ENCODE measurements at places on chromosomes 13 and 19.

DNA sequence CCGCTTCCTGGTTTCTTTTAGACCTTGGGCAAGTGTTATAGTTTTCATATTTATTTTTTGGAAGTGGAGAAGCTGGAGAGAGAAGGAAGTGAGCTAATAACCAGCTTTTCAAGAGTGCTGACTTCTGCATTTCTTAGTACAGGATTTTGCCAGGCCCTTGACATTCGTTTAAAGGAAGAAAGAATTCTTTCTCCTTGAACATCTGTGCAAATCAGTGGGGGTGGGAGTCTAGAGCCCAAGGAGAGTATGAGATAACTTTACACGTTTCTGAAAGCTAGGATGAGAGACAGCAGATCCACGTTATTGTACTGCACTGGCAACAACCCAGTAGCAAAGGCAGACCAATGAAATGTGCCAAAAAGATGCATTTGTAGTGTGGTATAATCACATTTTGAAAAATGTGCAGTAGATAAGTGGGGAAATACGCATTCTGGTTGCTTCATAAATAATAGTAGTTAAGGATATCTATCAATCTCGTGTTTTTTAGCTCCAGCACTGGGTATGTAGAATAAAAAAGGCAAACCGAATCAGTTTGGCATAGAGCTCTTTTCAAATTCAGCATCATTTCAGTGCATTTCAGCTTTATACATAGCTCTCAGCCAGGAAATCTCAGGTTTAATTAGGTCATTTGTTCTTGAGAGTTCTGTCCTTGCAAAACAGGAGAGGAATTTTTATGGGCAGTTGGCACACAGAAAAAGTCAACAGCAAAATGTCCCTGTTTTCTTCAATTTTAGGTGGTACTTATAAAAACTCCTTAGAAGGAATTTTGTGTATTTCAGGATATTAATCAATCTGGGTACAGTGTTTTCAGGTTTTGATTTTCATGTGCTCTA, 4.3 kb downstream of the RNF113B start:
- no peak for DNase-seq

DNA sequence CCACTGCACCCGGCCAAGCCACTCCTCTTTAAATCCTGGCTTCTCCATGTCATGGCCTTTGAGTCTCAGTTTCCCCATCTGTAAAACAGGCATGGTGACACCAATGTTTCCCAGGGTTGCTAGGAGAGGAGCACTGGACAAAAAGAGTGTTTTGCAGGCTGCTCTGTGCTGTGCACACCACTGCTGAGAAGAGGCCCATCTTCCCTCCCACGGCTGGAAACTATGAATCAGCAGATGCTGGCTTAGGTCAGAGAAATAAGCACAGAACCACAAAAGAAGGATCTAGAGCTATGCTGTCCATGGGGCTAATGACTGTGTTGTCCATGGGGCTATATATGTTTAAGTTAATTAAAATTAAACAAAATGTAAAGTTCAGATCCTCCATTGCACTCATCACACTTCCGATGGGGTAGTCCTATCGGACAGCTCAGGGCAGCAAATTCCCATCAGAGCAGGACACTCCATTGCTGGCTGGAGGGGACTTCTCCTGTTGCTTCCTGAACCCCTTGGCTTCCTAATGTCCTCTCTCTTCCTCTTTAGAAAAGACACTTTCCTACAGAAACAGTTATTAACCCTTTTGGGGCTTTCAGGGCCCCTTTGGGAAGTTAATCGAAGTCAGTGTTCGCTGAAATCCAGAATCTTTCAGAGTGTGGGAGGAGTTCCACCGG, 37.1 kb downstream of the TSHZ3 start:
- DNase-seq = no peak

GRCh38 chr13:24270639-24271141, 38.7 kb upstream of the C1QTNF9 start:
- DNase-seq = peak; percentile 52

DNA sequence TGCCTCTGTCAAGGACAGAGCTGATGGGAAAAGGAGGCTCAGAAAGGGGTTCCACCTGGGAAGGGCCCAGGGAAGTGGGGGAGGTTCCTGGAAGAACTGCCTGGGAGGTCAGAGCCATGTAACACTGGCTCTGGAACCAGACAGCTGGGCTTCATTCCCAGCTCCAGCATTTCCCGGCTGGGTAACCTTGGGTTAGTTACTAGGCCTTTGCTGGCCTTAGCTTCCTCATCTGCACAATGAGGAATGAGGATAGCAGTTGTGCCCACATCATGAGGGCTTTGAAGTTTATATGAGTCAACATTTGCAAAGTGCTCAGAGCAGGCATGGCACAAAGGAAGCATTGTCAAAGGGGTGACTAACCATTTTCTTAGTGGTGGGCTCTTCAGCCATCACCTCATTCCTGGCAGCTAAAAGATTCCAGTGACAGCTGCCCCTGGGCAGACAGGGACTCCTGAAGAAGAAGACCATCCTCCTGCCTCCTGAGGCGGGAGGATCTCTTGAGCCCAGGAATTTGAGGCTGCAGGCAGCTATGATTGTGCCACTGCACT, 1.7 kb upstream of the DNAJB1 start:
- peak; percentile 44 for DNase-seq

GRCh38 chr13:69274231-69274630, 833.4 kb upstream of the ATXN8OS start:
- DNase-seq = no peak

- peak; percentile 27 for DNase-seq
Measured at GRCh38 chr19:16608290-16608739, 19.7 kb downstream of the MED26 start.

- DNase-seq = no peak
Measured at GRCh38 chr13:66612983-66613382, 617.2 kb downstream of the PCDH9 start.

DNA sequence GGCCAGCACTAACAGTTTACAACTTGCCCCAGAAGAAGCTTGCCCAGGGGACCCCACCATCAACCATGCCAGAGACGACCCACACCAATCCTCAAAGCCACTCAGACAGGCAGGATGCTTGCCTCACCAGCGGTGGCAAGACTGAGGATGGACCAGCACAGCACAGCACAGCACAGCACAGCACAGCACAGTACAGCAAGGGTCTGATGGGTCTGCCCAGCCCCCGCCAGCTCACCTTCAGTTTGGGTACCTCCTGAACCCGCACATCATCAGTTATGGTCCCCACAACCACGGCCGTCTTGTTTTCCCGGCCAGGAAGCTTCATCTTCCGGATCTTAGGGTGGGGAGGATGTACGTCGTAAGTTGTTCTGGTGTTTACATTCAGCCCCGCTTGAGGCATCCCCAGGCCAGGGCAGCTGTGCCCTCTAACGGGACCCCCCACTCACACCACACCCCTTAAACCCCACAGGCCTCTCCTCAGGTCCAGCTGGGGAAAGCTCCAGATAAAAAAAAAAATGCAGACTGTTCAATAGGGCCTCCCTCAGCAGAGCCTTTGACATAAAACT, 1.7 kb upstream of the FAM83E start:
- DNase-seq = no peak

- DNase-seq = no peak
Measured at GRCh38 chr13:38147050-38147449, 202.6 kb upstream of the UFM1 start.

- DNase-seq = no peak
Measured at GRCh38 chr13:25288966-25289365, 1.7 kb upstream of the MTMR6 start.

DNA sequence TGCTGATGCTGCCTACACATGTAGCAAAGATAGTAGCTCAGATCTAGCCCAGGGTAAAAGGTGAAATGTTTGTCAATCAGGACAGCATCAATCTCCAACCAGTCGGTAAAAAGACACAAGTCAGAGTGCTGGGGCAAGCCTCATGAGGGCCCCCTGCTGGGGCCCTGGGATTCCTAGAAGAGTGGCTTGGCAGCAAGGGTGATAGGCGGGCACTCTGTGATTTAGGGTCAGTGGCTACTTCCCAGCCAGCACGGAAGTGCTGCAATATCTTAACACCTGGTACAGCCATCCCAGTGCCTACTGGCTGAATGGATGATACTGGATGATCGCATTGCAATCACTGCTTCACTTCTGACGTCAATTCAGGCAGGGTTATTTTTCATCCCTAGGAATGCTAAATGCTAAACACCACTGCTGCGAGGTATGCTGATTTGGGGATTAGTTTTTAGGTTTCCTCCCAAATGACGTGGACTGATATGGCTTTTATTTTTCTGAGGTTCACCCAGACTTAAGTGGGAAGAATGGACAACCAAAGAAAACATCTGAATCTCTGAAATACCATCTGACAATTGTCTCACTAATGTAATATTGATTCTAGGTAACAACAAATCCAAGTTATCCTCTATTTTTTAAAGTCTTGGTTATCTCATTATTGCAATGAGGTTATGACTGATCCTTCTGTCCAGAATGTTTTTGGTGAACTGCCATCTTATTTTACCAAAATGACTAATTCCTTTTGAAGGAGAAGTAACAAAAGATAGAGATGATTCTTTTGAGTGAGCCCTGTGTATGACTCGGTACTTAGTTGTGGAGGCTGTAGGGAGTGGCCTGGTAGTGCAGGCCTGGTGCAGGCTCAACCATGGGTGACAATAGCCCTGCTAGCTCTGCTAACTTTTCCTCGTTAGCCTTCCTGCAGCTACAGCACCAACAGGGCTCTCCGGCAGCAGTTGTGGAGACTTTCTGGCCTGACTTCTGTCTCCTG, 432.5 kb downstream of the FGF9 start:
- peak; percentile 11 for DNase-seq

GRCh38 chr13:82275644-82276043, 1606.6 kb downstream of the SLITRK1 start:
- no peak for DNase-seq

DNA sequence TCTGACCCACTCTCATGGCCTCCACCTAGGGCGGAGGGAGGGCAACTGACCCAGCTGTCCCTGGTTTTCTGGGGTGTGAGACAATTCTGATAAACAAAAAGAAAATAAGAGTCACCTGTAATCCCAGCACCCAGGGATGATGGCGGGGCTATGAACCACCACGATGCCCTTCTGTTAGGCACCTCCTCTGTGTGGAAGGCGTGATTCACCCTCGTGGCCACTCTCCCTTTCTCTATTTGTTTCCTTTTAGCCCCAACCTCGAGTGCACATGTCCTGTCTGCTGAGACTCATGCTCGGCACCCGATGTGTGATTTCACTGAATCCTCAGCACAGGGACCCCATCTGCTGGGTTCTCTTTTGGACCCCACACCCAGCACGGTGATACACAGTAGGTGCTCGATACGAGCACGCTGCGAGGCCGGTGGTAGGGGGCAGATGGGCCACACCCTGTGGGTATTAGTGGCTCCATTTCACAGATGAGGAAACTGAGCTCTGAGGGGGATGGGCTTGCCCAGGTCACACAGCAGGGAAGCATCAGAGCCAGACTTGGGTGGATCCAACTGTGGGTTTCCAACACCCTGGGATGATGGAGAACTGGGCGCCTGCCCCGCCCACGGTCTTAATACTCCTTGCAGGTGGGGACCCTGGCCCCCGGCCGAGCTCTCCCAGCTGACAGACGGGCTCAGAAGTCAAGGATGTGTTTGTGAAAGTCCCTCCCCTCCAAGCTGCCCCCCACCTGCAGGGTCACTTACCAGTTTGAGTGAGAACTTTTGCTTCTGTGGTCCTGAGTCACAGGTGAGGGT, 24.9 kb downstream of the VRK3 start:
- DNase-seq = no peak

GRCh38 chr19:19742773-19743172, 9.9 kb upstream of the ZNF14 start:
- no peak for DNase-seq

DNA sequence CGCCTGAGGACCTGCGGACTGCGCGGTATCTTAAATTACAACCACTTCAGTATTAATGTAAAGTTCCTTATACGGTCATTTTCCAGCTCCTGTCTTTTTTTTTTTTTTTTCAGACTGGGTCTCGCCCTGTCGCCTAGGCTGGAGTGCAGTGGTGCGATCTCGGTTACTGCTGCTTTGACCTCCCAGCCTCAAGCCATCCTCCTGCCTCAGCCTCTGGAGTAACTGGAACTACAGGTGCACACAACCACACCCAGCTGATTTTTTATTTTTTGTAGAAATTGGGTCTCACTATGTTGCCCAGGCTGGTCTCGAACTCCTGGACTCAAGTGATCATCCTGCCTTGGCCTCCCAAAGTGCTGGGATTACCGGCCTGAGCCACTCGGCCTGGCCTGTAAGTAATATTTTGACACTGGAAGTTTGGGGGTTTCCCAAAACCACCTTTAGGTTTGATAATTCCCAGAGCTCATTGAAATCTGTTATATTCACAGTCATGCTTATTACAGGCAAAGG, 406 bp upstream of the EID2B start:
- DNase-seq = no peak

GRCh38 chr13:60137911-60138560, 25.7 kb downstream of the DIAPH3 start:
- no peak for DNase-seq

- no peak for DNase-seq
Measured at GRCh38 chr19:709965-710571, 1.3 kb downstream of the PALM start.

GRCh38 chr13:85700906-85701305, 98.3 kb downstream of the SLITRK6 start:
- DNase-seq = no peak

DNA sequence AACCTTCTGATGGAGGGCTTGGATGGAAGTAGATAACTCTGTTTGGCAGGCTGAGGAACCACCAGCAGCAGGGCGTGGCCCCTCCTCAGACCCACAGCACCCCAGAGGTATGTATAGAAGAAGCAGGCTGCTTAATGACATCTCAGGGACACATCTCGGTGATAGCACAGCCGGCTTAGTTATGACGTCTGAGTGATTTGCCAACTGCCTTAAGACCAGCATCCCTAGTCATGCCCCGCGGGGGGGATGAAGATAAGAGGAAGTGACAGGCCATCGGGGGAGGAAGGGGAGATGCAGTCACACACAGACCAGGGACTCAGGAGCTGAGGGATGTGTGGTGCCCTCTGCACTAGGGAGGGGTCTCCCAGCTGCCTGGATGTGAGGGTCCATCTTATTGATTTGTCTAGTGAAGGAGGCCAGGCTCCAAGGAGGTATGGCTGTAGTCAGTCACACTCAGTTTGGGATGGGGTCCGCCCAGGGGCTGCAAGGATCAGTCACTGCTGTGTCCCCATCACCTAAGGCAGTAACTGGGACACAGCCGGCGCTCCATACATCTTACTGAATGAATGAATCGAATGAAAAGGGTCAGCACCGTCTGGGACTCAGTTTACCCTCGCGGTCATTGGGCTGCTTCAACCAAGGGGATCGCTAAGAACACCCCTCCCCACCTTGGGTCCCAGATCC, 19.2 kb upstream of the ERCC1 start:
- DNase-seq = peak; percentile 95

- DNase-seq = no peak
Measured at GRCh38 chr13:77595166-77595810, 59.8 kb downstream of the SCEL start.

All from bone marrow (tissue), 2 donors.